Stimulated activated CD4-positive, alpha-beta T cell treated with anti-CD3 and anti-CD28 coated beads, Interleukin-15, amount 100 ng/mL, for 1 hour (primary cell): ENCODE measurements at places on chromosomes 11 and 22.

GRCh38 chr11:72352859-72353551 lies 81.3 kb downstream of the CLPB start:
- no peak for DNase-seq

DNA sequence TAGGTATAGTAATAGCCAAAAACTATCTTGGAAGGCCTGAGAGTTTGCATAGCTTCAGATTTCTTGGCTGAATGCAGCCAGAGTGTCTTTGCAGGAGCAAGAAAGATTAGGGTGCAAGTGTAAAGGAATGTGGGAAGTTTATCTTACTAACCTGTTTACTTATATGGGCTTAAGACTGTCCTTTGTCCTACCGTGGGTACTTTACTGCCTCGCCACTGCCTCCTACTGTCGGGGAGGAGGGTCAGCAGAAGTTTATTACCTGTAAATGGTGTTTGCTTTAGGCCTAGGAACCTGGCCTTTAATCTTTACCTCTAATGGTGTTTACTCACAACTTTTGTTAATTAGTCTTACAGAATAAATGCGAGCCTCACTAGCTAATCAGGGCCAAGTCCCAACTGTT lies 633.8 kb downstream of the DLG2 start:
- no peak for DNase-seq

DNA sequence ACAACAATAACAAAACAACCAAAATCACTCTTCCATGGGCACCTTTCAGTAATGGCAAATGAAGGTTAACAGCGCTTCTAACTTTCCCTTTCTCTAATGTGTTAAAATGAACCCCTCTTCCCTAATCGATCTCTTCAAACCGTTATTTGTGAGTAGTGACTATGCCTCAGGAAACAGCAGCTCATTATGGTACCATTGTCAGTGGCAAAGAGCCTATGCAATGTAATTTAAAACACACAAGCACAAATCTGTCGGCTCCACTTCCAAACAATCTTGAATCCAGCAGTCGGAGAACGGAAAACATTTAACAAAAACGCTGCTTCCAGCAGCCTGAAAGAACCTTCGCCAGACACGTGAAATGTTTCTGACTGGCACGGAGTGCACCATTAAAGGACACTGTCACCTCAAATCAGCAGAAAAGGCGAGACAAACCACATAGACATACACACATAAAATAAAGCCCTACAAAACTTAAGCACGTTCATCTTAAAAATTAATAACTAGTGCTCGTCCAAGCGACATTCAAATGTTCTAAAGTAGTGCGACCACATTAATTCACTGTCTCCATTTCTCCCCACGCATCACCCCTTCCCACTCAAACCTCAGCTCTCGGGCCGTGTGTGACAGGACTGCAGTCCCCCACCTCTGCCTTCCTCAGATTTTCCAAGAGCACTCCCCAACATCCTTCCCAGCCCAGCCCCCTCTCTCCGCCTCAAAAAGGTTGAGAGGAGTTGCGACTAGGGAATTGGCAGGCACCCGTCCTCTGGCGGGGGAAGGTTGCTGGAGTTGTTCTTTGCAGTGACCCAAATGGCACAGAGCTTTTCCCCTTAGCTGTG lies 748 bp downstream of the RAB30 start:
- DNase-seq, result no peak

DNA sequence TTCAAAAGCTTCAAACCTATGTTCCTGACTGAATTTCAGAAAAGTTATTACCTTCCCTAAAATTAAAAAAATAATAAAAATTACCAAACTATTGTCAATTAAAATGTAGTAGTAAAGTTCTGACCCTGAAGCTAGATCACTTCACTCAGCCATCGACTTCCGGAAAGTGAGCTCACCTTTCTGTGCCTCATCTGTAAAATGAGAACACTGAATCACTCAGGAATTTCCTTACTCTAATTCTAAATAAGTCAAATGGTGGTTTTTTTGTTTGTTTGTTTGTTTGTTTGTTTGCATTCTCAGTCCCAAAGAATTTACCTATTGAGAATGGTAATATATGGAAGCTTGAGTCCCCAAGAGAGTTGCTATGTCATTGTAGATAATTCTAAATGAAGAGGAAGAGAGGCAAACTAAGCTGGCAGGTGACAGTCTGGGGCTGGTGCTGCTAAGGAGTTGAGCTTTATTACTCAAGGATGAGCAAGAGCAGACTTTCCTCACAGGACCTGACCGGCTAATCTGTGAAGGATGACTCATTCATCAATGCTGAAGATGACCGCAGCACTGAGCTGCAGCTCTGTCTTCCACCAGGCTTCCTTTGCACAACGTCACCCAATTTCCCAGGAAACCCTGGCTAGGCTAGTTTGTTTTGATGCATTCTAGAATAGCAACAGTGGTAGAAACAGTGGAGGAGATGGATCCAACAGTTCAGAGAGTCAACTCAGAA lies 248.8 kb downstream of the RAB38 start:
- DNase-seq, result no peak

DNA sequence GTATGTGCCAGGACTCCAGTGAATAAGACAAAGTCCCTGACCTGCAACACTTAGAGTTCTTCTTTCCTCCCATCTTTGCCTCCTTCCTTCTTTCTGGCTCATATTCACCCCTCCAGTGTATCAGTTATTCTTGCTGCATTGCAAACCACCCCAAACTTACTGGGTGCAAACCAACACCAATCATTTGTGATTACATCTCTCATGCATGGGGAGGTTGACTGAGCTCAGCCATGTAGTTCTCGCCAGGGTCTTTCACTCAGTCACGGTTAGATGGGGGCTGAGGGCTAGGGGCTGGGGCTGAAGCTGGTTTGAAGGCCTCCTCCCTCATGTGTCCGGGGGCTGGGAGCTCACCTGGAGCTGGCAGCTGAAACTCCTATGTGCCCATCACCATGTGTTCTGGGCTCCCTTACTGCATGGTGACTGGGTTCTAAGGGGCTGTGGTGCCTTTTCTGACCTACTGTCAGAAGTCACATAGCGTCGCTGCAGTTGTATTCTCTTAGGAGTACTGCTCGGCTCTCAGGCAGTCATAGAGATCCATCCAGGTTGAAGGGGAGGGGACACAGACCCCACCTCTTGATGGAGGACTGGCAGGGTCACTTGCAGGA lies 35.0 kb upstream of the CACNG2 start:
- DNase-seq, result no peak

DNA sequence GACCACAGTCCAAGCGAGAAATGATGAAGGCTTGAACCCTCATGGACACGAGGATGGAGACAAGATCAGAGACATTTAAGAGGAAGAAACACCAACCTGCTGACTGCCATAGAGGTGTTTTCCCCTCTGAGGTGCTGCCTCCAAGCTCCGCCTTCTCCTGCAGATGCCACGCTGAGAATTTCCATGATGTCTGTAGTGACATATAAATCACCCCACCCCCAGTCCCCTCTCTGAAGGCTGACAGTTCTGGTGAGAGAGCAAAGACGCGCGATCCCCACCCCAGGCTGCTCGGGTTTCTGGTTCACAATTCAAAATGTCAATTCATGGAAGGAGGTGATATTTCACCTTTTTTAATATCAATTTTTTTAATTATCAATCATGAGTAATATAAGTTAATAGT lies 28.2 kb downstream of the LRRC32 start:
- DNase-seq, result no peak

DNA sequence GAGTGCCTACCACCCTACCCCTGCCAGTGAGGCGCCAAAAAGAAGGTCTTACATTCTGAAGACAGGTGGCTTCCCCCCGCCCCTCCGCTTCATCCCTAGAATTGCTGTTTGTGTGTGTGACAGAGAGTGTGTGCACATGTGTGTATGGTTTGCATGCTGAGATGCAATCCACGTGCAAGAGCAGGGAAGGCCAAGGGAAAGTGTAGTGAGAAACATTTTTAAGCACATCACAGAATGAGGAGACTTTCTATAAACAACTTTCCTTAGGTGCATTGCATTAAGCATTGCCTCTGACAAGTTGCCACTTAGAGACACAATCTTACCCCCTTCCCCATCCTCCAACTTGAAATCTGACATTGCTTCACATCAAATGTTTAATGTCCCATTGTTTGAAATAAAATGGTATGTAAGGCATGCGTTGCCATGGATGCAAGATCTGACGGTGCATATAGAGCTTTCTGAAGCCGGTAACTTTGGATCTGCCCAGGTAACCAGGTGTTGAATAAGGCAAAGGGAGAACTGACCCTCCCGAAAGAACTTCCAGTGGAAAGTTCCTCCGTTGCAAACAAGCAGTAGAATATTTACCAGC lies 21.4 kb downstream of the FJX1 start:
- DNase-seq, result no peak
